ENCODE measurements at places on chromosomes 5 and 9.

- no peak for DNase-seq
Observed at GRCh38 chr5:132260051-132260450, 2.6 kb downstream of the PDLIM4 start.

DNA sequence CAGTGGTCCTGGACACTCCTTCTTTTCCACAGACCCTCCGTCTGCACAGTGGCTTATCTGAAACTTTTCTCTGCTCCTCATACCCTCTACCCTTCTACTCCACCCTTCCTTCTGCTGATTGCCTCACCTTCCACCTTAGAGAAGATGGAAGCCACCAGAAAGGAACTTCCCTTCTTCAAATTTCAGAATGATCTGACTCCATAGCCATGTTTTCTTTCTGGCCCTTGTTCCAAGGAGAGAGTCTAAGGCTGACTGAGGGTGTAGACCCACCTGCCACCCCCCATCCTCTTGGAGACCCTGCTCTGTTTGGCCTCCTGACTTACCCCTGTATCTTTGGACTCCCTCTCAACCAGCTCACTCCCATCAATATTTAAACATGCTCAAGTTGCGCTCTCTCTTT lies 7.4 kb downstream of the SNX30 start:
- no peak for DNase-seq

DNA sequence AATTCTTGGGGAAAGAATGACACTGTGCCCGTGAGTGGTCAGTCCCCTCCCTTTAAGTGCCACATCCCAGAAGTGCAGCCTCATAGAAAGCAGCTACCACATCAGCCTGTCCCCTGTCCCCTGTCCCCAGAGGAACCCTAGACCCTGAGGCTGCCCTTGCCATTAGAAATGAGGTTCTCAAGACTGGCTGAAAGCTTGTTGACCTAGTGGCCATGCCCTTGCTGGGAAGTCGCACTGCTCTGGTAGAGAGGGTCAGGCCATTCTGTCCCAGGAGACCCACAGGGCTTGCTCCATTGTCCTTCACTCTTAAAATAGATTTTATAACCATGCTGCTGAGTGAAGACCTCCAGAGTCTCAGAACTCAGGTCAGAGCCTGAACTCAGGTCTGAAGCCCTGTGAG lies 184.5 kb downstream of the RGS3 start:
- DNase-seq: no peak

- no peak for DNase-seq
Observed at GRCh38 chr9:36888551-36888950, 145.5 kb downstream of the PAX5 start.

GRCh38 chr9:99515093-99515492 lies 293.0 kb downstream of the SEC61B start:
- no peak for DNase-seq

DNA sequence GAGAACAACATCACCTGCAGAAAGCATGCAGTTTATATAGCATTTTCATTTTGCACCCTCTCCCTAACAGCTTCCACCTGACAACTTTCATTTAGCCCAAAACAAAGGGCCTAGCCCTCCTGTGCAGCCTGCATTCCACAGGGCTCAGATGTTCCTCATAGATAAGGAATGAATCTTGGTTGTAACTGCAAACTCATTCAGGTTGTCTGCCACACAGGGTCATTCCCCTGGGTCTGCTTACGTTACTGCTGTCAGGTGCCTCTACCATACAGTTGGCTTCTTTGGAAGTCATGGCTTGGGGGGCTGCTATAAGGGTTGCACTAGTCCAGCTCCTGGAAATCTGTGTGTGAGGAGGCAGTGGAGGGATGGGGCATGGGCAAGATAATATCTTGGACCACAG lies 2.7 kb upstream of the DCP2 start:
- DNase-seq: no peak

- no peak for DNase-seq
Observed at GRCh38 chr9:82353631-82354278, 365.2 kb downstream of the SPATA31D1 start.

DNA sequence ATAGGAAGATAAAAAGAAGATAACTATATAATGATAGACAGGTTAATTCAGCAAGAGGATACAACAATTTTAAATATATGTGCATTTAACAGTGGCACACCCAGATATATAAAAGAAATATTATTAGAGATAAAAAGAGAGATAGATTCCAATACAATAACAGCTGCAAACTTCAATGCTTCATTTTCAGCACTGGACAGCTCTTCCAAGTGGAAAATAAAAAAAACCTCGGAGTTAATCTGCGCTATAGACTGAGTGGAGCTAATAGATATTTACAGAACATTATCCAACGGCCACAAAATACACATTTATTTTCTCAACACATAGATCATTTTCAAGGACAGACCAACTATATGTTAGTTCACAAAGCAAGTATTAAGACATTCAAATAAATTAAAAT lies 1229.5 kb upstream of the CDH6 start:
- no peak for DNase-seq

DNA sequence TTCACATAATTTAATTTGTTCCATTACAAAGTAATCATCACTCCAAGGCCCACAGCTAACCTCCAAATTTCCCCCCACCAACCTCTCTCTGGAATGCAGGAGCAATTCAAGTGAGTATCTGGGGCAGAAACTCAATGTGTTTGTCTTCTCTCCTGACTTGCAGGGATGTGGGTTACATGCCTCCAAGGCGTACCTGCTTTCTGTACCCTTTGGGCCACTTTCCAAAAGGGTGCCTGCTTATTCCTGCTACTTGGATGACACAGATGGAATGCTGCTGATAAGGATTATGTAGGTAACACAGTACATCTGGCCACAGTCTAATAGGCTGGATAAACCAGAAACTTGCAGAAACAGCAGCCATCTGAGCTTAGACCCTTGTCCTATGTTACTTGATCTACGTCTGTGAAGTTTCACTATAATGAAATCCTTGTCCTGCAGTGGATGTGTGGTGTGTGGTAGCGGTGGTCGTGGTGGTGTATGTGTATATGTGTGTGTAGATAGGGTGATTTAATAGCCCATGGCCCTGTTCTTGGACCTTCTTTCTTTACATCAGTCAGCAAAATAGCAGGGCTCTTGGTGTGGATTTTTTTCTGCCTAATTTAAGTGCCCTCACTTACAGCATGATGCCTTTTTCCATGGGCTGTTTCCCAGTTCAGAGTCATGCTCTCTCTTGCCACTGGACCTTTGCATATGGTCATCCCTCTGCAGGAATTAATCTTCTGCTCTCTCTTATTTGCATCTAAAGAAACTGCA lies 175.9 kb downstream of the ZDHHC21 start:
- no peak for DNase-seq

DNA sequence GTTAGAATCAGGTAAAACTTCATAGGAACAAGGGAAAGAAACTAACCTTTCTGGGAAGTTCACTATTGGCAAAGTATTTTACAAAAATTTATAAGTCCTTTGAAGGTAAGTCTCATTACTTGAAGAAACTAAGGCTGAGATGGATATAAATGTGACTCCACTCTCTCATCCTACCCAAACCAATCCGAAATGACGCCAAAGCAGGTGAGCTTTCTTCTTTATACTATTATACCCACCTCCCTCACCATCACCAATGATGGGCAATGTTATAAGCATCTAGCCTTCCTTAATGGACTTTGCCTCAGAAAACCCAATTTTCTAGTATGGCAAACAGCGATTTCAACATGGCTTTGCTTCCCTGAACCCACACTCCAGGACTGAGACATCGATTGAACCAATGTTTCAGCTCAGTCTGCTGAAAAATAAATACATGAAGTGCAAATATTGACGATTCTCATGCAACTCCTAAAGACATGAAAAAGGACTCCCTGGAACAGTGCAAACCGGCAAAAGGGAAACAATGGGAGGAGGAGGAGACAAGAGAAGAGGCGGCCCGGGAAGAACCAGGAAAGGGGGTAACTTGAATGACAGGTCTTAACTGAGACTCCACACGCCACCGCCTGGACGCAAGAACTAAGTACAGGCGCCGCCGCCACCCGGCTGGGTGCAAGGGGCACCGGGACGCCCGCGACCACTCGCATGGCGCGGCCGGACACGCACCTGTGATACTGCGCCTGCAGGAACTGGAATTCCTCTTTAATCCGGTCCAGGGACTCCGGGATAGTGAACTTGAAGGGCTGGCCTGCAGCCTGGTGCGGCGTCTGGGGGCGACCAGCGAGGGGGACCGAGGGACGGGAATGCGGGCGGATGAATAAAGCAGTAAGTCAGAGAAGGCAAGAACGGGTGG lies 2.5 kb downstream of the TLE1 start:
- peak; percentile 90 for DNase-seq

- no peak for DNase-seq
Observed at GRCh38 chr9:127188396-127188795, 66.0 kb upstream of the ANGPTL2 start.

DNA sequence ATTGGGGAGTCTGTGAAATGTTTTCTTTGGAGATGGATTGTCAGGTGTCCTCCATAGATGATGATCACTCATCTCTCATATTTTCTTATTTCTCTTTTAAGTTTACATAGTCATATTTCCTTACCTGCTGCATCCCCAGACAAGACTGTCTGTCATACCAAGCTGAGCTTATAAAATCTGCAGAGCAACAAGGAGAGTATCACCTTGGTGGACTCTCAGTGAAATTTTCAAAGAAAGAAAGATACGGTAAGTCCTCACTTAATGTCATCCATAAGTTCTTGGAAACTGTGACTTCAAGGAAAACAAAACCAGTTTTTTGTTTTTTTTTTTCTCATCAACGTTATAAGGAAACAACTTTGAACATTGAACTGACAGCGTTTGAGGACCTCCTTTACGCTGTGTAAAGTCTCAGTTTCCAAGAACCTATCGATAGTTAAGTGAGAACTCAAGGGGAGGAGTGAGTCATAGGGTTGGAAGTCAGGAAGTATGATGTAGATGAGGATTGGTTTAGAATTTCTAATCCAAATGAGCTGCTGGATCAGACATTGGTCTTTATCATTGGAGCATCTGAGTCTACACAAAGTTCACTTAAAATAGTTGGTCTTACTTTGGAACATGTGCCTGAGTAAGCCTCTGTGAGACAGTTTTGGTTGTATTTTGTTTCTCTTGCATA lies 45.5 kb downstream of the SPIN1 start:
- DNase-seq: no peak

DNA sequence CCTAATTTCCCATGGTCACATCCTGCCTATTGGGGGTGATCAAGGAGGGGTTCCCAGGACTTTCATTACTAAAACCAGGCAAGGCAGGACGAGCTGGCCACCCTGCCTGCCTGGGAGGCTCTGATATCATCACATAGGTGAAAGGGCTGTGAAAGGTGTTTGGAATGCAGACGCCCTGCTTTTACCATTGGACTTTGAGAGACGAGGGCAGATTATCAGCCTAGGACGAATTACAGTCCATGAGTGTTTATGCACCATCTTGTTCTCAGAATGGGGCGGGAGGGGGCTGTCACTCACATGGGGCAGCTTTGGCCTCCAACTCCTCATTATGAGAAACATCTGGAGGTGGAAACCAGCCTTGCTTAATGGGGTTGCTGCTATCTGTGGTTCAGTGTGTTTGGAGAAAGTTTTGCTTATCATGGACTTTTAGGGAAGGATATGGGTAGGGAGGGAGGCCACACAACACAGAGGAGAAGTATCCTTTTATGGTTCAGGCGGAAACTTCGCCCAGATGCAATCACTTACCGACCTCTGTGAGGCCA lies 69.8 kb upstream of the UBTD2 start:
- DNase-seq: no peak

DNA sequence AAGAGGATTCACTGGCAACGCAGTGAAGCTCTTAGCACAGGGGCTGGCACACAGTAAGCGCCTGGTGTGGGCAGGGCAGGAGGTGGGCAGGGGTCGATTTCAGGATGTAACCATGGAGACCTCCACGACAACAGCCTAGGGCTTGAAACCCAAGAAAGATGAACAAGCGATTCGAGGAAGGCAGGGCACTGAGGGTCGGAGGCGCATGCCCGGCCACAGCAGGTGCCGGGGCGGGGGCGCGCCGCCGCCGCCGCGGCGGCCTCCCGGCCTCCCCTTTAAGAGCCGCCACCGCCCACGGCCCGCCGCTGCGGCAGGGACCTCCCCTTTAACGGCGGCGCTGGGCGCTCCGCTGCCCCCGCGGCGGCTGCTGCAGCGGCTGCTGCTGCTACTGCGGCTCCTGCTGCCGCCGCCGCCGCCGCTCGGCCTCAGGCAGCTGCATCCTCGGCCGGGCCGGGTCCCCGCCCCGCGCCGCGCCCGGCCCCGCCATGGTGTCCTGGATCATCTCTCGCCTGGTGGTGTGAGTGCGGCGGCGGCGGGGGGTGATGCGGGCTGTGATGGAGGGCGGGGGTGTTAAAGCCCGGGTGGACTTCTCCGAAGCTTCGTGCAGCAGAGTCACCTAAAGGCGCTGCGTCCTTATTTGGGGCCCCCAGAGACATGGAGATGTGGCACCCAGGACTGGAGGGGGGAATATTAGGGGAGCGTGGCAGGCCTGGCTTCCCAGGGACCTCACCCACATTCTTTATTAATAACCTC lies at the start of gene REEP2:
TSS of gene REEP2 (plus strand) at position 334 of the 753 bp plus-strand sequence. CDS start at position 486, 152 bp downstream.
- DNase-seq: no peak

DNA sequence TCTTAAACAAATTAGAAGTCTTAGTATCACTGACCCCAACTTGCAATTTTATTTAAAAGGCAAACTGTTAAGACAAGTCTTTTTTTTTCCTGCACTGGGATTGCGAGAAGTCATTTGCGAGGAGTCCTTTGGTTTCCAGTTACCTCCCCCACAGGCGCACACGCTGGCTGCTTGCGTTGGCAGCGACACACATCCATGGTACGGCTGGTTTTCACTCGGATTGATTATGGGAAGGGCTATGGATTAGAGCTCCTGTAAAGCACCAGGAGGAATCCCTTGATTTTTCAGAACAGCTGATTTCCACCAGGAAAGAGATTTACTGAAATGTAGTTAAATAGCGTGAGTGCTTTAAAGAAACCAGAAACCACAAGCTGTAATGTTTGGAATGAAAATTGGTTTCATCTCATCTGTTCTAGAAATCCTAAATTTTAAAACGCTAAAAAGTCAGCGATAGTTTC lies 737 bp downstream of the SLC1A3 start:
- DNase-seq: no peak

DNA sequence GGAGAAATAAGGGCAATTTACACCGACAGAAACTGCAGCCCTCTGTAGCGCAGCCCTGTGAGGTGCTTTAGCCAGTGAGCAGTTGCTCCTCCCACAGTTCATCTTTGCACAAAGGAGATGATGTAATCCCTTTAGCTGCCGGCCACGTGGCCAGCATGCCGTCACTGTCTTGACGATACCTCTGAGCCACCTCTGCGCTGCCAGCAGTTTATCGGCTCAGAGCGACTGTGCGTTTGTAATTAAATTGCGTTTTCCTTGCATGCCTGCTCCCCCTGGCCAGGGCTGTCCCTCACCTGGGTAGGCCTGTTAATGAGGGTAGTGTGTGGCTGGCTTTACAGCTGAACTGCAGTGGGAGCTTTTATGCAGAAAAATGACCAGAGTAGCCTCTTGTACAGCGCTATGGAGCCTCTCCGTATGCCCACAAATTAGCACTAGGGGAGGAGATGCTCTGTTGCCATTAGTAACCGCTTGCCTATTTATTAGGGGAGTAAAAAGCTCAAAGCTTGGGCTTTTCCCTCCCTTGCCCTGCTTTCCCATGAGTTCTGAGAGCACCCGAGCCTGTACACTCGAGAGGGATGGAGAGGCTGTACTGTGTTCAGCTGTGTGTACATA lies 107.0 kb downstream of the TRIO start:
- no peak for DNase-seq

- no peak for DNase-seq
Observed at GRCh38 chr9:73179589-73179988, 27.9 kb downstream of the ANXA1 start.

GRCh38 chr5:96714951-96715451 lies 52.8 kb downstream of the CAST start:
- no peak for DNase-seq

- no peak for DNase-seq
Observed at GRCh38 chr5:152505442-152506042, 100.5 kb upstream of the NMUR2 start.

Measured in cardiac septum (tissue), 1 donor.